ENCODE measurements at places on chromosomes 1 and 21.

DNA sequence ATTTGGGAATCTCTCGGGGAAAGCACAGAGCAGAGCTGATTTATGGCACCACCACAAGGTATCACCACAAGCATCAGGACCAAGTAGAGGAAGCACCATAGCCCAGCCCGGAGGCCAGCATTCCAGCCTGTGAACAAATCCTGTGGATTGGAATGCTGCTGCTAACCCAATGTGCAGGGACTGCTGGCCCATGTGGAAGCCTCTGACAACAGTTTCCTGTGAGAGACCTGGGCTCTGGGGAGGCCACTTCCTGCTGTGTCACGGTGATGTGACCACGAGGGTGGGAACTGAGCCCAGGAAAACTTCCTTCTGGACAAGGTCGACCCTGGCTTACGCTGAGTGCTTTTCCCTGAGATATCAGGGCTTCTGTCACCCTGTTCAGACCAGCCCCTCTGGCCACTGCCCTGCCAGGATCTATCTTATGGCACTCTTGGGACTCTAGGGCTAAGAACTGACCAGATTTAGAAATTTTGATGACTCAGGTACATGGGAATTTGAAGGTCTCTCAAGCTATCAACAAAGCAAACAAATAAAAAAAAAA, 88.3 kb upstream of the NGF start:
- DNase-seq = no peak

DNA sequence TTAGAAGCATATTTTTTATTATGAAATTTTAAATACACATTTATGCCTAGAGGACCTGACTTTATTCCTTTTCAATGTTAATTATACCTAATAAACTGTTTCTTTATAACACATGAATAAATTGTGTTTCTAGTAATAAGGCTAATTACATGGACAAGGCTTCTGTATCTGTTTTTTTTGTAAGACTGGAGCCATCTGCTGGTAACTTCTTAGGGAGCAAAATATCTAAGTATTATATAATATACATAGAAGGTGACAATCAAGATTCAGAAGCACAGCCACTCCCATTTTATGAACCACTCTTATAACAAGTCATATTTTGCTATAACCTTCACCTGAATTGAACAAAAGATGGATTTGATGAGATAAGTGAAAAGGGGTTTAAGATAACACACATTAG, 84.2 kb downstream of the LBR start:
- DNase-seq = no peak

DNA sequence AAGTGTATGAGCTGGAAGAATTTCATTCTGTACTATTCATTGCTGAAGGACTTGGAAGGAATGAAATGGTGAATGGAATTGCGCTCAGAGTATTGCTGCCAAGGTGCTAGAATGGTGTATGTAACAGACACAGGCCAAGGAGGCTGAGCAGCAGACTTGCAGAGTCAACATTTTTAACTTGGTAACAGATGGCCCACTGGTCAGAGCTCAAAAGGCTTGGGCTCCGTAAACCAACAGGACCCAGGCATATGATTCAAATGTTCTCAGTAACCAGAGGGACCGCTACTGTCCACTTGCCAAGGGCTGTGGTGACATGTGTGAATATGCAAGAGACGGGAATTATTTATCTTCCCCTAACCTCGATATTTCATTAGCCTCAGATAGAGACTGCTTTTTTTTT, 28.8 kb upstream of the PTGFRN start:
- DNase-seq = no peak

- no peak for DNase-seq
Observed at GRCh38 chr1:158037866-158038359, 44.5 kb downstream of the KIRREL1 start.

GRCh38 chr1:25810341-25811299, 9.1 kb upstream of the MTFR1L start:
- peak; percentile 28 for DNase-seq

- no peak for DNase-seq
Observed at GRCh38 chr1:94792473-94793295, 27.5 kb upstream of the SLC44A3 start.

DNA sequence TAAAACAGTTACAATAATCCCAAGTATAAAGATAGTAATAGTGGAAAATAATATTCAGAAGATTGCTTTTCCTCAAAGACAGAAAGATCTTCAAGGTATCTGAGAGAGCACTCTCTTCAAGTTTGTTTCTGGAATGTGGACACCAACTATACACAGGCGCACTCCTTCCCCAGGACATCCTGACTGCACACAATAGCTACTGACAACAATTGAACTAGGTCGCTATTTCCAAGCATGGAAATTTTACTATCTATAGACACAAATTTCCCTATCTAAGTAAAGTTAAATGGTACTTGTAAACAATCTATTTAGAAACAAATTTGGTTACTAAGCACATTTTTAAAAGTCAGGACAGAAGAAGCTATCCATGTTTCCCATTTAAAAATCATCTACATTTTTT, 19.1 kb downstream of the ARHGAP29 start:
- DNase-seq = no peak

- DNase-seq = no peak
Observed at GRCh38 chr1:166822385-166822784, 16.9 kb upstream of the POGK start.

DNA sequence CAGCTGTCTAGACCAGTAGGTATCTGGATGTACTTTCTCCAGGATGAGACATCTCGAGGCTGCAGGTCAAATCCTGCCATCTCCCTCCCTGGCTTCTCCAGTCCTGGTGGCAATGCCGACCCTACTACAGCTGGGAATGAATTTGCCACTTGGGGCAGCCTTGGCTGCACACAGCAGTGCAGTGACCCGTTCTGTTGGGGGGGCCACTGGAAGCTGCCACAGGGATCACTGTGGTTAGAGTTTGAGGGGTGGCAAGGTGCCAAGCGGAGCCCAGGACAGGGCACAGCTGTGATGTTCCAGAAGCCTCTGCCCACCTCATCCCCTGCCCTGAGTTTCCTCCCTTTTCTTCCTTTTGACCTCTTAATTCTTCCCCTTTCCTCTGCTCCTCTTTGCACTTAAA, 17.1 kb downstream of the COL6A2 start:
- DNase-seq = no peak

- no peak for DNase-seq
Observed at GRCh38 chr1:18714404-18715175, 83.9 kb downstream of the PAX7 start.

- DNase-seq = no peak
Observed at GRCh38 chr1:43912607-43913006, 21.0 kb upstream of the ARTN start.

GRCh38 chr1:200228486-200228885, 181.3 kb downstream of the ZNF281 start:
- DNase-seq = no peak

GRCh38 chr21:31566064-31566463, 93.4 kb upstream of the SOD1 start:
- DNase-seq = no peak

DNA sequence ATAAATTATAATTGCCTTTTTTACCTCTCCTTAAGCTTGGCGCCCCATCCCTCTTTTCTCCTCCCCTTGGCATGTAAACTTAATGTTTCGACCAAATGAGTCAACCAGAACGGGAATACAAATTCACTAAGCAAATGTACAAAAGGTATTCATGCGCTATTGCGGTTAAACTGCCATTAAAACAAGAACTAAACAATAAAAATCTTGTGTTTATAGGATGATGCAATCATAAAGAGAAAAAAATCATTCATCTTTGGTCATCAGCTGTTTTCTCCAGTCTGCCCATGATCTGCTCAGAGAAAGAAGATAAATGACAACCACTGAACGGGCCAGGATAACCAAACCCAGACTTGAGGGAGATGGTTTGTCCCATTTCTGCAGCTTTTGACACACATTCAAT, 534.2 kb upstream of the PLXNA2 start:
- DNase-seq = no peak

- DNase-seq = no peak
Observed at GRCh38 chr1:172545396-172546004, 12.6 kb downstream of the SUCO start.

- no peak for DNase-seq
Observed at GRCh38 chr1:213687832-213688231, 299.9 kb upstream of the PROX1 start.

- no peak for DNase-seq
Observed at GRCh38 chr1:33150522-33150921, 31.3 kb downstream of the TRIM62 start.

DNA sequence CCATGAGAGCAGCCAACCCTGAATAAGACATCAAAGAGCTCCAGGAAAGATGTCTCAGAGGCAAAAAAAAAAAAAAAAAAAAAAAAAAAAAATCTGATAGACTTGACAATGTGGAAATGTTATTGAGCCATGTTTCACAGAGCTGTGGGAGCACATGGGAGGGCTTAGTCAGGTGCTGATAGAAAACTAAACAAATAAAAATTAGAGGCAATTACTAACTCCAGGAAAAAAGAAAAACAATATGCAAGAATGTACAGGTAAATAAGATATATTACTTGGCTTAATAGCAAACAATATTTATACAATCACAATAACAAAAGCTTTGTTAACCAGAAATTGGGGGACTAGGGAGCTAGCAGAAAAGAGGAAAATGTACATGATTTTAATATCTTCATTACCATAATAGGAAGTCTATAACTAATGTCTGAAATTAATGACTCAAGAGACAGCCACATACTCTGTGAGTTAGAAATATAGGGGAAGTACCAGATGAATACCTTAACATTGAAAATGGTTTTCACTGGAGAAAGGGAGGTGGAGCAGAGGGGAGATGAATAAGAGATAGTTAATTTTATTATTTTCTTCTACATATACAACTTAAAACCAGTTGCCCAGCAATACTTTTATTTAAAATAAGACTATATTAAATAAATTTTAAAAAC, 16.9 kb upstream of the RGS16 start:
- no peak for DNase-seq

DNA sequence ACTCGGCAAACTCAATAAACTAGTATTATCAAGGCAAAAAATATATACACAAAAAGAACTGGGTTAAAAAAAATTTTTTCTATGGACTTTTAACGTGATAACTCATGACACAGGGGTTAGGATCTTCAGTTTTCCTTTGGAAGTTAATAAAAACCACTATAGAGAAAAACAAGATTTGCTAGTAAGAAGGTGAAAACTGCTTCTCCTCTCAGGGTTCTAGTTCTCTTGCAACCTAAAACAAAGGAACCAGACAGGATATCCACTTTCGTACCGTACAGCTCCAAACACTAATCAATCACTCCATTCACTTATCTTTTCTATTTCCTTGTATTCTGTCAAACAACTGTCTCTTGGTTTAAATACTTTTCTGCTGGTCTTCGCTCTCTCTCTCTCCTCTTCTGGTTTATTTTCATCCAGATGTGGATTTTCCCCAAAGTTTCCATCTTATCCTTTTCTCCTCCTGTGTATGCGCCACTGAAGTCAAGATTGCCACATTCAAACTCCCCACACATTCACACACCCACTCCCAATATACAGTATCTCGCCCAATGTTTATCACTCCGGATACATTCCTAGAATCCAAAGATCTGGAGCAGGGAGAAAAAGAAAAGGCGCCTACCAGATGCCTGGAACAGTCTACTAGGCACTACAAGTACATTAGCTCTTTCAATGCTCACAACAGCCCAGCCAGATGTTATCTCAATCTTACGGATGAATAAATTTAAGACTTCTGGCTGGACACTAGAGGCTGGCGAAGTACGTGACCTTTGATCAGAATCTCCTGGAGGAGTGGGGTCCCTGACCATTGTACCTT, 775 bp upstream of the PRPF38B start:
- DNase-seq = no peak

DNA sequence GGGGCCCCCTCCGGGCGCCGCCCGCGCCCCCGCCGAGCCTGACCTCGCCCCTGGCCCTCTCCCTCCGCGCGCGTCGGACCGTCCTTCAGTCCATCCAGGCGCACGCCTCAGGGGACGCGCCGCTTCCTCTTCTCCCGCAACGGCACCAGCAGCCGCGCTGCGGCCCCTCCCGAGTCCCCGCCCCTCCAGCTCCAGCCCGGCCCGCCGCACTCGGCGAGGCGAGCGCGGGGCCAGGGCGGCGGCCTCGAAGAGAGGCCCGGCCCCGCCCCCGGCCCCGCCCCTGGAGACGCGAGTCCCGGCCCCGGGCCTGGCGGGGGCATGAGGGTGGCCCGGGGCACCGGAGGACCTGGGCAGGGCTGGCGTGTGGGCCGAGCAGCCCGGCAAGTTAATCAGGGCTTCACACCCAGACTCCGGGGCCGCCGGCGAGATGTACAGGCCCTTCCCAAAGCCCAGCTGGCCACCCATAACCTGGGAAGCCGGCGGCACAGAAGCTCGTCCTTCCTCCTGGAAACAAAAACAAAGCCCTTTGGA, at the start of gene IGSF3:
TSS of gene IGSF3 (minus strand) at position 159 of the 531 bp plus-strand sequence. CDS start 1,407 bp downstream, outside the sequence.
- DNase-seq = no peak

GRCh38 chr1:236978740-236979139, 25.5 kb downstream of the MT1HL1 start:
- no peak for DNase-seq

DNA sequence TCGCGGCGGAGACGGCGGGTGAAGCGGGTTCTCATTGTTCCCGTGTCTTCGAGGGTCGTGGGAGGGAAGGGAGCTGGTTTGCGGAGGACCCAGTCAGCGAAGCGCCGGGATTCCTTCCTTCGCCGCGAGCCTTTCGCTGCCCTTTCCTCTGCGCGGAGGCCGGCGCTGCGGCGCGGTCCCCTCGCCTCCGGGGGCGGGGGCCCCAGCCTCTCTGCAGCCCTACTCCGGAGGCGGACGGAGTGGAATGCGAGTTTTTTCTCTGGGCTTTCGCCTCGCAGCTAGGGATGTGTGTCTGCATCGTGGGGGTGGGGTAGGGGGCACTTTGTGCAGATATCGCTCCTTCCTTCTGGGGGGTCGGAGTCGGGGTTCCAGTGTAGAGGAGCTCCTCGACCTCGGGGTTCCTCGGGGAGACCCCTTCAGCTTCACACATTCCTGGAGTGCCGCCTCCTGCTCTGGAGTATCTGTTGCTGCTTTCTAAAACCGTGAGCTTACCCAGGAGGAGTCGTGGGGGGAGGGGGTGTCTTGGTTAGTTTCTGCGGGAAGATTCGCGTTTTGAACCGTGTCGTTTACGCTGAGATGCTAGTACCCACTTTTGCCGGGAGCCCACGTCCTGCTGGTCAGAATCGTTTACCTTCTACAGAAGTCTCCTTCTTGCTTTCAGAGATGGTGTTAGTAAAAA, 595 bp downstream of the RNF2 start:
- DNase-seq = peak; percentile 45

DNA sequence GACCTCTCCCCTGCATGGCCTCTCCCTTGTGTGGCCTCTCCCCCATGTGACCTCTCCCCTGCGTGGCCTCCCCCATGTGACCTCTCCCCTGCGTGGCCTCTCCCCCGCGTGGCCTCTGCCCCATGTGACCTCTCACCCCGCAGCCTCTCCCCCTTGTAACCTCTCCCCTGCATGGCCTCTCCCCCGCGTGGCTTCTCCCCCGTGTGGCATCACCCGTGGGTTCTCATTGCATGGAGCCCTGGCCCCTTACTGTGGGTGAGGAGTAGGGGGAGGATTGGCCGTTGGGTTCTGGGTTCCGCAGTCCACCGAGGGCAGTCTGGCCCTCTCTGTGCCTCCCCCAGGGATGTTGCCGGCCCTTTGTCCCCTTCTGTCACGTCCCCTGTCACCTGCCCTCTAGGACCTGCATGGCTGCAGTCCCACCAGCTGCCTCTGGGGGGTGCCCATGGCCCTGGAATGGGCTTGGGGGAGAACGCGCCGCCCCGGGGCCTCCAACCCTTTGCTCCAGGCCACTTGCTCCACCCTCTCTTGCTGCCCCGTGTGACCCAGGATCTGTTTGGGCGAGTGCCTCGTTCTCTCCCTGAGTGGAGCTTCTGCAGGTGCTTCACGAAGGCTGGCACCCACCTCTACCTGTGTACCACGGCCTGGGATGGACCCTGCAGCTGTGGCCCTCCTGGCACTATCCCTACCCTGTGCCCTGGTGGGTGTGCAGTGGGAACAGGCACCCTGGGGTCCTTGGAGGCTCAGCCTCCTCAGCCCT, 21.3 kb downstream of the RRP1 start:
- DNase-seq = peak; percentile 63

Measured in nucleus accumbens (tissue), 56 donors.